Glutamatergic neuron (in vitro differentiated cells): ENCODE measurements at places on chromosomes 13 and 19. TPM values are rescaled to one million over a fixed set of nuclear protein-coding genes. Genes with fewer than 3 reads are reported as not detected.

DNA sequence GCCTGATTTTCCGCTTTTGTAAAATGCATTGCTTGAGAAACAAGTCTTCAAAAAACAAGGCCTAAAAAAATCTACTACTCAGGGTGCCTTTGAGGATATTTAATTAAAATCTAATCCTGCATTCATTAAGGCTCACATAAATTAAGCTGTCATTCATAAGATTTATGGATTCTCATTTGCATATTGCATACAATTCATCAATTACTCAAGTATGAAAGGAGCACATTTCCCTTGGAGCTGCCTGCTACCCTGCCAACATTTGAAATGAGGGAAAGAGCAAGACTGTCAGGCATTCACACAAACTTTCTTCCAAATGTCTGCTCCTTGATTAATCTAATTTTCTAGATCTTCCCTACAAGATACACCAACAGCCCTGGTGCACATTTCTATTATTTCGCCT lies 140.0 kb downstream of the DACH1 start:
- DNase-seq, result no peak
- no peak overlapping the region for H3K4me3 ChIP-seq
- peaks cover 5% of the 10 kb centered on the region for H3K36me3 ChIP-seq
- peaks cover 9% of the 10 kb centered on the region for H3K4me1 ChIP-seq
- peaks cover 4% of the 10 kb centered on the region for H3K27me3 ChIP-seq

DNA sequence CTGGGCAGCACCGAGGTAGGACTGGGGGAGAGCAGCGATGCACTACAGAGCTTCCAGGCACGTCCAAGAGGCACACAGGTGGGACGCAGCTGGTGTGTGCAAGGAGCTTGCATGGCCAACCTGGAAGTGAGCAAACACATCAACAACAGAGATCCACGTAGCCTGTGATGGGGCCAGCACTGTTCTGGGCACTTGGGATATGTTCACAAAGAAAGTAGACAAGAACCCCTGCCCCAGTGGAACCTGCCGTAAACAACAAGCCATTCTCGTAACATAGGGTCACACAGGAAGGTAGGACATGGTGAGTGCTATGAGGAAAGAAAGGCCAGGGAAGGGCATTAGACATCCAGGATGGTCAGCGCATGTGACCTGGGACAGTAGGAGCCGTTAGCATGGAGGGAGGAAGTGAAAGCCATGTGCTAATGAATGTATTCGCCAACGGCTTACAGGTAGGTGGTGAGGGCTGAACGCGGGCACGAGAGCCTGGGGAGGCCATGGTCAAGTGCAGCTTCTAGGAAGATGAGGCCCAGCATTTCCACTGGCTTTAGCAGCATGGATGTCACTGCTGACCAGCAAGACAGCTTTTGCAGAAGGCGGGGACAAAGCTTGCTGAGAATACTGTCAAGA lies 105.5 kb downstream of the TEX26 start:
- H3K27me3 ChIP-seq, result peaks cover 13% of the 10 kb centered on the region
- H3K4me3 ChIP-seq, result no peak overlapping the region
- no peak overlapping the region for H3K27ac ChIP-seq
- H3K4me1 ChIP-seq, result peaks cover 15% of the 10 kb centered on the region

DNA sequence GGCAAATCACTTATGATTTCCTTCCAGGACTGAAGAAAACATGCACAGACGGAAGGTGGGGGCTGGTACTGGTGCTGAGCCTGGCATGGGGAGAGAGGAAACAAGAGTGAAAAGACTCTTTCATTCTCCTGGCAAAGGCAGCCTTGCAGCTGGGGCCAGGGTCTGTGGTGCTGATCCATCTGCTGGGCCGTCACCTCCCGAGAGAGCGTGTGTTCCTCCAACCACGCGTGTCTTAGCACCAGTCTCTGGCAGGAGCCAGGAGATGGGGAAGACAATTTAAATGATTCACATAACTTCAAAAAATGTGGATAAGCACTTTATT lies 23.9 kb upstream of the SPART start:
- no peak overlapping the region for H3K4me3 ChIP-seq
- H3K36me3 ChIP-seq, result no peaks in the 10 kb centered on the region
- no peak overlapping the region for H3K27ac ChIP-seq
- peaks cover 21% of the 10 kb centered on the region for H3K4me1 ChIP-seq
- no peaks in the 10 kb centered on the region for H3K27me3 ChIP-seq

DNA sequence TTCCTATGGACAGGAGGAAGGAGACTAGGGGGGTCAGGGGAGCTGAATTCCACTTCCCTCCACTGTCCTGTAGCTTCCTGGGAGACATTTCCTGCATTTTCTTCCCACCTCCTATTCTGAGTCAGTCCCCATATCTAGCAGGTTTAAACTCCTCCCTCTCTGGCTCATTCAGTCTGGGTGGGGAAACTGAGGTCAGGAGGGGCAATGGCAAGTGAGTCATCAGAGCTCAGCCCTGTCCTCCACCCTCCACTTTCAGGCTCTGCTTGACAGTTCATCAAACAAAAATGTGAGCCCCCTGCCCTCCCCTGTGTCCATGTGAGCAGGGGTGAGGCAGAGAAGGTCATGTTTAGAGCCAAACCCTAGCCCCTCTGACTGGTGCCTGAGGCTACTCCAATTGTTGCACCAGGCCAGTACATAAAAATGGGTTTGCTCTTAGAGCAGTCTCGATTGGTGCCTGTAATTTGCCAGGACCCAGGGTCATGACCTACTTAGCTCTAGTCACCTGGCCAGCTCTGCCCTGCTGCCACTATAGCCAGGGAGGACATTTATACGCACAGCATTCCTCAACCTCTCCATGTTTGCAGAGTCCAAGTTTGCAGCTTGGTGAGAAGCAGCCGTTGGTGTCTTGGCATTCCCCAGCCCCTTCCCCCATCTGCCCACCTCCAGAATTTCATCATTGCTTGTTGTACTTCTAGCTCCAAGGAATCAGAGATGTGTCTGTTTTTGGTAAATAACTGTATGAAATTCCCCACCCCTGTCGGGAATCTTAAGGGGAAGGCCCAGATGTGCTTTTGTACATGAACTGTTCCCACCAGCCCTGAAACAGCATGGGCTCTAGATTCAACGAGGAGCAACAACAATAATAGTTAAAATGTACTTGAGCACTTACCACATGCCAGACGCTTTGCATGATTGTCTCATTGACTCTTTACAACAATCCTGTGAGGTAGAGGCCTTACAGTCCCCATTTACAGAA lies 20.7 kb downstream of the SAMD4B start:
- no peaks in the 10 kb centered on the region for H3K27me3 ChIP-seq
- H3K4me3 ChIP-seq, result no peak overlapping the region
- H3K27ac ChIP-seq, result no peak overlapping the region
- no peak for DNase-seq
- peaks cover 6% of the 10 kb centered on the region for H3K36me3 ChIP-seq

Gene VSTM1
- not detected for total RNA-seq

Gene STK11
- 48.2 TPM for total RNA-seq

Gene FSD1
- total RNA-seq, result 156 TPM
